ENCODE measurements at places on chromosomes 7 and 10. TPM values are rescaled to one million over a fixed set of nuclear protein-coding genes. Genes with fewer than 3 reads are reported as not detected.

Gene GPR37
- 6.6 TPM for total RNA-seq

DNA sequence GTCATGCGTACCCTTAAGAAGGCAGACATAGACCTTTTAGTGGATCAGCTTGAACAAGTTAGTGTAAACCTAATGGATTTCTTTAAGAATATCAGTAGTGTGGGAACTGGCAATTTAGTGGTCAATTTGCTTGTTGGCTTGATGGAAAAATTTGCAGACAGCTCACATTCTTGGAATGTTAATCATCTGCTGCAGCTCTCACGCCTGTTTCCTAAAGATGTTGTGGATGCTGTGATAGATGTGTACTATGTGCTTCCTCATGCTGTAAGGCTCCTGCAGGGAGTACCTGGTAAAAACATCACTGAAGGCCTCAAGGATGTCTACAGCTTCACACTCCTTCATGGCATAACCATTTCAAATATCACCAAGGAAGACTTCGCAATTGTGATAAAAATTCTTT is 103.4 kb downstream of the ABCA13 start:
- no peaks in the 10 kb centered on the region for H3K27me3 ChIP-seq
- no peaks in the 10 kb centered on the region for H3K4me1 ChIP-seq
- H3K36me3 ChIP-seq, result no peaks in the 10 kb centered on the region
- H3K4me3 ChIP-seq, result no peak overlapping the region
- DNase-seq, result no peak
- H3K27ac ChIP-seq, result no peak overlapping the region

DNA sequence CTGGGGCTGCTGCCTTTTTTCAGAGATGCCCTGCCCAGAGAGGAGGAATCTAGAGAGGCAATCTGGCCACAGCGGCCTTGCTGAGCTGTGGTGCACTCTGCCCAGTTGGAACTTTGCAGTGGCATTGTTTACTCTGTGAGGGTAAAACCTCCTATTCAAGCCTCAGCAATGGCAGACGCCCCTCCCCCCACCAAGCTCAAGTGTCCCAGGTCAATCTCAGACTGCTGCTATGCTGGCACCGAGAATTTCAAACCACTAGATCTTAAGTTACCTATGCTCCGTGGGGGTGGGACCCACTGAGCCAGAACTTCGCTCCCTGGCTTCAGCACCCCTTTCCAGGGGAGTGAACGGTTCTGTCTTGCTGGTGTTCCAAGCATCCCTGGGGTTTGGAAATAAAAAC is 77.2 kb downstream of the EXOC4 start:
- H3K4me3 ChIP-seq, result no peak overlapping the region
- peaks cover 49% of the 10 kb centered on the region for H3K36me3 ChIP-seq
- no peak overlapping the region for H3K27ac ChIP-seq
- H3K4me1 ChIP-seq, result peaks cover 8% of the 10 kb centered on the region
- no peaks in the 10 kb centered on the region for H3K27me3 ChIP-seq

DNA sequence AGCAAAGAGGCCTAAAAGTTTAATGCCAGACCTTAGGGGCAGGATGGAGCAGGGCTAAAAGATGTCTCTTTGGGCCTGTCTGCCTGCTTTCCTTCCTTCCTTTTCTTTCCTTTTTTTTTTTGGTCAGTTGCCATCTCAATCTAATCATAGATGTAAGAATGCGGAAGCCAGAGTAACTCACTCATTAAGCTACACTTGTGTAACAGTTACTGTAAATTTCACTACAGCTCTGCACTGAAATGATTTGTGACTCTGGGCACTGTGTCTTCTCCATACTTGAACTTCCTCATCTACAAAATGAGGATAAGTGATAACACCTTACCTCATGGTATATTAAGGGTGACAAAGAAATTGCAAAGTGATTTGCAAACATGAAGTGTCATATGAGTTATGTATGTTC is 75.5 kb upstream of the AGK start:
- H3K4me1 ChIP-seq, result peaks cover 4% of the 10 kb centered on the region
- no peaks in the 10 kb centered on the region for H3K36me3 ChIP-seq
- H3K27me3 ChIP-seq, result peaks cover 5% of the 10 kb centered on the region
- H3K27ac ChIP-seq, result no peak overlapping the region

Gene HOXA10
- total RNA-seq, result not detected

DNA sequence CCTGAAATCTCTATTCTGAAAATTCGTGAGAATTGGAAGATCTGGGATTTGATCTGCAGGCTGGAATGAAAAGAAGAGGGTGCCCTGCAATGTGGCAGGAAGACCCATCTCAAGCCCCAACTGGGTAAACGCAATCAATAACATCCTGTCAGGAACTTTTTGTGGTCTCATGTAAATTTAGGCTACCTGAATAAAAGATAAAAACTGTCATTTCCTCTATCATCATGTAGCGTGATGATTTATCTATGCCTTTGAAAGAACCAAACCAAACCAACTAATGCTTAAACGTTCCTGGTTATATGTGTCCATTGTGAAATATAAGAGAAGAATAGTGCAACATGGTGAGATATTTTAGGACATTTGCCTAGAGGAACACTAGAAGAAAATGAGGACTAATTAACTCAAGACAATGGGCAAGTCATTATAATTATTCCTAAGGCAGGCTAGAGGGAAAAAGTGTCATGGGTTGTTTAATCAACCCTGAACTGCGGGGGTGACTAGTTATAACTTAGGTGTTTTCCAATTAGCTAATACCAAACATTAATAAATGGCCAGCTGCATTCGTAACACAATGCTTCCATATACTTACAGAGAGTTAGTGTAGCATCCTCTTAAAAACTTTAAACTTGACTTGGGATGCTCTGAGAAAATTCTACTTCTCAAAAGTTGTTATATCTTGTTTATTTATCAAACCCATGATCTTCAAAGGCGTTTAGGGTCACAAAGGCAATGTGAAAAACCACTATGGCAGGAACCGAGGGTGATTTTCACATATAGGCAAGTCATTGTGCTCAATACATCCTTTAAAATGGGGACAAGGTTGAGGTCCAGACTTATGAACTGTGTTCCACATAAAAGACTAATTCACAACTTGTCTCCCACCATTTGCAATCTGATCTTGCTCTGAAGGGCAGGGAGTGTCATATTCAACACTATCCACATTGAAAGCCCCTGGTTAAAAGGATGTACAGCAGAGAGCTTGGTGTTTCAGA is 48.6 kb upstream of the ADO start:
- peaks cover 3% of the 10 kb centered on the region for H3K4me1 ChIP-seq
- H3K27me3 ChIP-seq, result no peaks in the 10 kb centered on the region
- H3K27ac ChIP-seq, result no peak overlapping the region
- no peaks in the 10 kb centered on the region for H3K36me3 ChIP-seq

- H3K27ac ChIP-seq, result no peak overlapping the region
- DNase-seq, result no peak
- H3K27me3 ChIP-seq, result peaks cover 8% of the 10 kb centered on the region
- no peak overlapping the region for H3K4me3 ChIP-seq
- no peaks in the 10 kb centered on the region for H3K4me1 ChIP-seq
Measured at GRCh38 chr10:112126172-112126571, 57.4 kb downstream of the GPAM start.
